ENCODE measurements at places on chromosomes 7 and 10. TPM values are rescaled to one million over a fixed set of nuclear protein-coding genes. Genes with fewer than 3 reads are reported as not detected.

Gene PLEKHS1
- not detected for total RNA-seq

Gene NEUROD6
- not detected for total RNA-seq

Gene PPP1R17
- not detected for total RNA-seq

Gene PNLIPRP1
- total RNA-seq = not detected

Gene SLC26A3
- not detected for total RNA-seq

Gene LLCFC1
- not detected for total RNA-seq

Gene GDF10
- total RNA-seq = not detected

Gene DKK1
- 53.1 TPM for total RNA-seq

Gene AGAP9
- 2.0 TPM for total RNA-seq

Gene AS3MT
- total RNA-seq = 6.7 TPM

Gene TAF3
- total RNA-seq = 2.4 TPM

Gene PLEKHA1
- 9.8 TPM for total RNA-seq

Gene CFAP58
- 0.17 TPM for total RNA-seq

Data from bronchus fibroblast of lung (primary cell).